ENCODE measurements at places on chromosomes 1 and 21. TPM values are rescaled to one million over a fixed set of nuclear protein-coding genes. Genes with fewer than 3 reads are reported as not detected.
A peak's percentile ranks its signal among the peaks of the same experiment; 100 is the strongest.

- H3K4me3 ChIP-seq: peak overlapping the region; percentile 14
- no peaks in the 10 kb centered on the region for H3K36me3 ChIP-seq
- DNase-seq: no peak
- H3K4me1 ChIP-seq: peaks cover 2% of the 10 kb centered on the region
- H3K27ac ChIP-seq: no peak overlapping the region
- H3K27me3 ChIP-seq: no peaks in the 10 kb centered on the region
Observed at GRCh38 chr1:101136739-101137138, 100.1 kb upstream of the S1PR1 start.

- H3K4me1 ChIP-seq: no peaks in the 10 kb centered on the region
- DNase-seq: no peak
- no peaks in the 10 kb centered on the region for H3K27me3 ChIP-seq
- H3K4me3 ChIP-seq: no peak overlapping the region
- H3K36me3 ChIP-seq: no peaks in the 10 kb centered on the region
Observed at GRCh38 chr1:6508154-6508815, 16.8 kb upstream of the PLEKHG5 start.

DNA sequence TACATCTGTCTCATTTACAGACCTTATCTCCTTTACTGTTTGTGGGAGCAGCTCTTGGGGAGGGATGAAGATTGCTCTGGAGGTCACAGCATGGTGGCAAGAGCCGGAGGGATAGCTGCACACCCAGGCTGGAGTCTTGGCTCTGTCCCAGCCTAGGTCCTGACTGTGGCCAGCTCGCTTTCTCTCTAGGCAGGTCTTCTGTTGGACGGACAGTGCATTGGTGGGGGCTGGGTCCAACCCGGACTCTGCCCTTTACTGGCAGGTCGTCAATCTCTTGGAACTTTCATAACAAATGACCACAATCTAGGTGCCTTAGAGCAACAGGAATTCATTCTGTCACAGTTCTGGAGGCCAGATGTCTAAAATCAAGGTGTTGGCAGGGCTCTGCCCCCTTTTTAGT is 319.8 kb upstream of the C1orf174 start:
- H3K27me3 ChIP-seq: no peaks in the 10 kb centered on the region
- no peak overlapping the region for H3K27ac ChIP-seq
- no peaks in the 10 kb centered on the region for H3K36me3 ChIP-seq
- no peaks in the 10 kb centered on the region for H3K4me1 ChIP-seq
- H3K4me3 ChIP-seq: no peak overlapping the region
- no peak for DNase-seq

DNA sequence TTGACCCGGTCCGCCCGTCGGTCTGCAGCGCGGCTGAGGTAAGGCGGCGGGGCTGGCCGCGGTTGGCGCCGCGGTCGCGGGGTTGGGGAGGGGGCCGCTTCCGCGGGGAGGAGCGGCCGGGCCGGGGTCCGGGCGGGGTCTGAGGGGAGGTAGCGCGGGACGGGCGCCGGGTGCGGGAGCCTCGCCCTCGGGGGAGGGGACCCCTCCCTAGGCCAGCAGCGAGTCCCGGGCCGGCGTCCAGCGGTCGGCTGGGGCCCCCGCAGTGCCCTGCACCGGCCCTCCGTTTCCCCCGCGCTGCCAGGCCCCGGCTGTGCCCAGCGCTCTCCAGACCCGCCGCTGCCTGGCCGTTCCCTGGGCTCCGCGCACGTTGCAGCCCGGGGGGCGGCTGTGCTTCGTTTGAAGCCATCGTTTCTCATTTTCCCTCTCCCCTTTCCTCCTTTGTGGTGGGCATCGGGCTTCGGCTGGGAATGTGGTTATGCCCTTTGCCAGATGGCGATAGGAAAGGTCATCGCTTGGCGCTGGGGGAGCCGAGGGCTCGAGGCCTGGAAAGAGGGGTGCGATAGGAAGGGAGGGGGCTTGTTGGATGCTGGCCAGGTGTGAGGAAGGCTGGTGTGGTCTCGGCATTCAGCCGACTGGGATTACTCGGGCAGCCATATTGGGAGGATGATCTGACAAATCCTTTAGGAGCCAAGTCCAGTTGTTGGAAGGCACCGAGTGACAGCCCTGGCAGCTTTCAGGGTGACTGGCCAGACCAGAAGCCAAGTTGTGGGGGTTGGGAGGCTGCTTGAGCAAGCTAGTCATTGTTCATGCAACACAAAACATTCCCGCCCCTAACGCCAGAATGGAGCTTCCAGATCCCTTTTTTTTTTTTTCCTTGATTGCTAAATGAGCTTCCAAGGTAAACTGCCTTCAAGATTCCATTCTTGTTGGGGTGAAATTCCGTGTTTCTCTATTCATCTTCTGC is 753 bp downstream of the KIF1B start:
- H3K36me3 ChIP-seq: no peaks in the 10 kb centered on the region
- peak; percentile 62 for DNase-seq
- peak overlapping the region; percentile 94 for H3K4me3 ChIP-seq
- no peaks in the 10 kb centered on the region for H3K4me1 ChIP-seq
- no peak overlapping the region for H3K27ac ChIP-seq
- no peaks in the 10 kb centered on the region for H3K27me3 ChIP-seq

GRCh38 chr1:6954591-6954990 is 169.3 kb downstream of the CAMTA1 start:
- H3K27ac ChIP-seq: no peak overlapping the region
- no peak overlapping the region for H3K4me3 ChIP-seq
- H3K36me3 ChIP-seq: no peaks in the 10 kb centered on the region

DNA sequence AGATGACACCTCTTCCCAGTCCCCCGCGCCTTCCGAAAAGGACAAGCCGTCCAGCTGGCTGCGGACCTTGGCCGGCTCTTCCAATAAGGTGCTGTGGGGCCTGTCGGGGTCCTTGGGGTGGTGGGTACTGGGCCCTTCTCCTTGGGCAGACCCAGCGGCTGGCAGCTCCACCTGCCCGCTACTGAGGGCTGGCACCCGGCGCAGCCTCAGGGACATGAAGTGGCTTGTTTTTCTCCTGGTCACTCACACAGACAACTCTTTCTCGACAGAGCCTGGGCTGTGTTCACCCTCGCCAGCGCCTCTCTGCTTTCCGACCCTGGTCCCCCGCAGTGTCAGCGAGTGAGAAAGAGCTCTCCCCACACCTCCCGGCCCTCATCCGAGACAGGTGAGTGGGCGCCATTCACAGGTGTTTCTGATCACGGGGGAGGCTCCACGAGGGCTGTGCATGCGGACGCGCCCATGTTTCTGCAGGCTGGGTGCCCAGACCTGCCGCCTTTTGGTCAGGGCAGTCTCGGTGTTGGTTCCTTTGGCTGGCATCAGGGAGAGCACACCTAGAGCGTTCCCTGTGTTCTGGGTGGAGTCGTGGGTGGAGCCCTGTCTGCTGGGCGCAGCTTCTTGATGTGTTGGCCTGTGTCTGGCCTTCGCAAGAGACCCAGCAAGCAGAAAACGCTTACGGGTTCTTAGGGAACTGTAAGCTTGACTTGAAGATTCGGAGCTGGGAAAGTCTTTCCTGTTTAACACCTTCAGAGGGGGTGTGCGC is 75.1 kb downstream of the SKI start:
- H3K4me1 ChIP-seq: no peaks in the 10 kb centered on the region
- DNase-seq: no peak
- peaks cover 41% of the 10 kb centered on the region for H3K36me3 ChIP-seq
- no peak overlapping the region for H3K27ac ChIP-seq
- no peak overlapping the region for H3K4me3 ChIP-seq

DNA sequence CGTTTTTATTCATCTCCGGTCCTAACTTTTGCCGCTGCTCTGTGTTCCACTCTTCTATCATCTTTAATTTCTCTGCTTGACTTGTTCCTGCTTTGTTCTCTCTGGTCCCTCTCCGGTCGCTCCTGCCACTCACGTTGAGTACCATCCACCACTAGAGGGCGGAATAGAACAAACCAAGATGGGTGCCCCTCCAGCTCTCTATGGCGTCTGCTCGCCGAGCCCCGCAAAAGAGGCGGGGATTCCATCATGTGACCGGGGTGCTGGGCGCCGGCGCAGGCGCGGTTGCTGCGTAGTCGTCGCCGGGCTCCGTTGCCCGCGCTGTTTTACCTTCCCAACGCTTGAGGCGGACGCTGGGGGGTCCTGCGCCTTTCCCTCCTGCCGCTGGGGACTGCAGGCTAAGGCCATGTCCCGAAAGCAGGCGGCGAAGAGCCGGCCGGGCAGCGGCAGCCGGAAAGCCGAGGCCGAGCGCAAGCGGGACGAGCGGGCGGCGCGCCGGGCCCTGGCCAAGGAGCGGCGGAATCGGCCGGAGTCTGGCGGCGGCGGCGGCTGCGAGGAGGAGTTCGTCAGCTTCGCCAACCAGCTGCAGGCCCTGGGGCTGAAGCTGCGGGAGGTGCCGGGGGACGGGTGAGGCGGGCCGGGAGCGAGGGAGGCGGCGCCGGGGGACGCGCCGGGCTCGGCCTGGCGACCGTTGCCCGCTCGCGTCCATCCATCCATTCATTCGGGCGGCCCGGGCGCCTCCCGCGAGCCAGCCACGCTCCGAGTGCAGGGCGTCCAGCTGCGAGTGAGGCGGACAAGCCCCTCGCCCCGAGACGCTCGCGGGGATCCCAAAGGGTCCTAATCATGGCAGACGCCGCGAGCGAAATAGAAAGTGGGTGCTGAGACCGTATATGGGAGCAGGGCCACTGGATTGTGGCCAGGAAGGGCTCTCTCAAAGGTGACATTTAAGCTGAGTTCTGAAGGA is at the start of gene OTUD3:
OTUD3 (plus strand) TSS at position 285 of the 961 bp plus-strand sequence; CDS start at position 404, 119 bp downstream.
- H3K4me1 ChIP-seq: no peaks in the 10 kb centered on the region
- H3K27me3 ChIP-seq: no peaks in the 10 kb centered on the region
- peak within 1 kb of the TSS; percentile 92 for H3K4me3 ChIP-seq
- H3K27ac ChIP-seq: no peak within 1 kb of the TSS
- DNase-seq: peak; percentile 97

DNA sequence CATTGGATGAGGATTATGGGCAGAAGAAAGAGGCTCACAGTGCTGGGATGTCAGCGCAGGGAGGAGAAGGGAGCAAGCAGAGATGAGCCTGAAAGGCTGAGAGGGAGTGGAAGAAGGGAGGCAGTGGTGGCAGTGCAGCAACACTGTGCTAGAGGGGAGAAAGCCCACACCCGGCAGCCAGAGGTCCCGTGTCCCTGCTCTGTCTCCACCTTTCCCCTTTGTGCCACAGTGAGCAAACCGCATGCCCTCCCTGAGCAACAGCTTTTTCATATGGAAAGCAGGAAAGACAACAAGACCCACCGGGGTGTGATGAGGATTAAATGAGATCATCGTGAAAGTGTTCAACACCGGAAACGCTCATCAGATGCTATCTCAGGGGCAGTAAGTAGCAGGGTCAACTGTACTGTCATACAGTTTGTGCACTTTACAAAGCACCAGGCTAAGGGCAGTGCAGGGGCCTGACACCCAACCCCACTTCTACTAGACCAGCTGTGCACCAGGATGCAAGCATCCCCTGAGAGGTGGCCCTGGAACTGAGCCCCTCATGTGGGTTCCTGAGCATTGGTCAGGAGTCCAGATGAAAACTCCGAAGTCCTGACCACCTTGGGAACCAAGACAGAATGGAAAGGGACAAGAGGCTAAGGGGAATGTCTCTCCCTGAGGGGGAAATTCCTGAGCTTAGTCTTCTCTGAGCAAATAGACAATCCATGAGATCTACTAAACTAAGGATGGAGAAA is 9.1 kb downstream of the NHLH1 start:
- no peak overlapping the region for H3K27ac ChIP-seq
- no peaks in the 10 kb centered on the region for H3K27me3 ChIP-seq
- peak; percentile 67 for DNase-seq
- peak overlapping the region; percentile 61 for H3K4me3 ChIP-seq

- H3K4me3 ChIP-seq: no peak overlapping the region
- H3K27me3 ChIP-seq: no peaks in the 10 kb centered on the region
- no peak overlapping the region for H3K27ac ChIP-seq
- no peaks in the 10 kb centered on the region for H3K36me3 ChIP-seq
- no peak for DNase-seq
Observed at GRCh38 chr1:24102961-24103360, 9.0 kb downstream of the MYOM3 start.

- no peak for DNase-seq
- no peak overlapping the region for H3K27ac ChIP-seq
- H3K4me1 ChIP-seq: peaks cover 3% of the 10 kb centered on the region
- no peak overlapping the region for H3K4me3 ChIP-seq
- H3K27me3 ChIP-seq: no peaks in the 10 kb centered on the region
- H3K36me3 ChIP-seq: no peaks in the 10 kb centered on the region
Observed at GRCh38 chr1:90622666-90623065, 94.4 kb downstream of the BARHL2 start.

DNA sequence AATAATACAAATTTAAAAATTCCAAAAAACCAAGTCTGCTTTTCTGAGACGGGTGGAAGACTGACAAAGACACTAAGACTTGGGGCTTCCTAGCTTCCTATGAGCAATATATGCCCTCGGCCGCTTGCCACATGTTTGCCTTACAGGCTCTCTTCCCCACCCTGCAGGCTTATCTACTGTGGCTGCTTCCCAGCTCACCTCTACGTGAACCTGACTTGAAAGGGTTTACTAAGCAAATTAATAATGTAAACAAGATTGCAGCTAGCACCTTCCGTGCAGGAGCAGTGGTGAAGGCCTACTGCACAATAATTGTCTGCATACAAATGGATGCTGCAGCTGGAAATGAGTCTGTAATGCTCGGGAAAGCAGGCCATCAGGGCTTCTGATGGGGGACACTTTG is 152.9 kb upstream of the DAB1 start:
- no peak for DNase-seq
- no peaks in the 10 kb centered on the region for H3K4me1 ChIP-seq
- H3K36me3 ChIP-seq: no peaks in the 10 kb centered on the region
- H3K4me3 ChIP-seq: no peak overlapping the region

GRCh38 chr1:207812778-207813511 is 61.1 kb downstream of the CD46 start:
- H3K4me3 ChIP-seq: no peak overlapping the region
- no peaks in the 10 kb centered on the region for H3K27me3 ChIP-seq
- no peaks in the 10 kb centered on the region for H3K4me1 ChIP-seq
- no peak overlapping the region for H3K27ac ChIP-seq

DNA sequence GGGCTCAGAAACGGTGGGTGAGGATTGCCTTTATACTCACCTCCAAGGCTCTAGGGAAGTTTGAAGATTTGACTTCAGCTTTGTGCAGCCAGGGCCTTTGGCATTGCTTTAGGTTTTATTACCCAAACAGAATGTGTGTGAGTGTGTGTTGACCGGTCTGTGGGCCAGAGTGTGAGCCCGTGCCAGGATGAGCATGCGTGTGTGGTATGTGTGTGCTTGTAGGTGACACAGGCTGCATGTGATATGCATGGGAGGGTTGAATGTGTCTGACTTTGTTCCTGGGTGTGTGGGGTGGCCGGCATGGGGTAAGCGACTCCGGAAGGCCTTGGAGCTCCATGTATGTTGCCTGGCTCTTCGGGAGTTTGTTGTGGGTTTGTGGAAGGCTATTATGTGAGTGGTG is 160.5 kb downstream of the FOXD2 start:
- H3K4me1 ChIP-seq: no peaks in the 10 kb centered on the region
- no peak overlapping the region for H3K27ac ChIP-seq
- H3K4me3 ChIP-seq: no peak overlapping the region
- peak; percentile 12 for DNase-seq

- no peak overlapping the region for H3K27ac ChIP-seq
- peaks cover 26% of the 10 kb centered on the region for H3K36me3 ChIP-seq
- H3K4me1 ChIP-seq: peaks cover 11% of the 10 kb centered on the region
- no peak overlapping the region for H3K4me3 ChIP-seq
- DNase-seq: no peak
- no peaks in the 10 kb centered on the region for H3K27me3 ChIP-seq
Observed at GRCh38 chr21:45408801-45409261, 3.9 kb downstream of the COL18A1 start.

DAB1 gene
- total RNA-seq: 9.2 TPM

RBM11 gene
- 1.7 TPM for total RNA-seq

ST6GALNAC3 gene
- total RNA-seq: 11.2 TPM

RGS8 gene
- total RNA-seq: 0.07 TPM

TRIM67 gene
- total RNA-seq: not detected

ESRRG gene
- 0.44 TPM for total RNA-seq

SPRR2A gene
- total RNA-seq: not detected
